MG63 (cell line): ENCODE measurements at places on chromosomes 7 and 10.

GRCh38 chr7:121938429-121938996, 65.6 kb downstream of the PTPRZ1 start:
- no peak for DNase-seq

DNA sequence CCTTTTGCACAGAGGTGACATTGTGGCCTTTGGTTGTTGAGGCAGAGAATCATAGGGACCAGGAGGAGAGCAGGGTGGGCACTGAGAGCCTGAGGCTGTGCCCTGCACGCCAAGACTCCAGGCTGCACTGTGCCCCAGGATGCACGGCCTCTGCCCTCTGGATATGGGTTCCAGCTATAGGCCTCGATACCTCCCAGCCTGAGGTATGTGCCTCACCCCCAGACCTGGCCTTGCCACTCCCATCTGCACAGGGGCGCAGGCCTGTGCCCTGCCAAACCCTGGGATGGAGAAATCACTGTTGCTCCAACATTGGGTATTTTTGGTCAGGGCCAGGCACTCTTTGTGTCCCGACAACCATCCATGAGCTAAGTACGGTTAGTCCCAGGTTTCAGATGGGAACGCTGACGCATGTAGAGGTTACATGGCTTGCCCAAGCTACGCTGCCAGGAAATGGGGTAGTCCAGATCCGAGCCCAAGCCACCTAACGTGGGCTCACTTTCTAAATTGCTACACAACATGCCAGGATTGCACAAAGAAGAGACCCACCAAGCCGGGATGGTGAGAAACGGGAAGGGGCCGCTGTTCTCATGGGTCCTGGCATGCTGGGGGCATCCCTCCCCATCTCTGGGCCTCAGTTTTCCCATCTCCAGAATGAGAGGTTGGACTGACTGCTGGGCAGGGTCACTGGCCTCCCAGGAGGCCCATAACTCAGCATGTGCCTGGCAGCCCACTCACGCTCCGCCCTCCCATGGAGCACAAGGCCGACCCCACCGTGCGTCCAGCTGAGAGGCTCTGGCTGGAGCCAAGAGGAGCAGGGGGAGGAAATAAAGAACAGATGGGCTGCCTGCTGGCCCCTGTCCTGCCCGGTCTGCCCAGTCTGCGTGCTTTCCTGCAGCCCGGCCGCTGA, 44.2 kb downstream of the ZCCHC24 start:
- DNase-seq = peak; percentile 65

GRCh38 chr10:2476218-2476811, 591.0 kb upstream of the PFKP start:
- DNase-seq = no peak

GRCh38 chr10:132164761-132165278, 21.9 kb upstream of the DPYSL4 start:
- DNase-seq = no peak

- peak; percentile 40 for DNase-seq
Observed at GRCh38 chr10:93115661-93116383, 42.1 kb downstream of the CYP26A1 start.

DNA sequence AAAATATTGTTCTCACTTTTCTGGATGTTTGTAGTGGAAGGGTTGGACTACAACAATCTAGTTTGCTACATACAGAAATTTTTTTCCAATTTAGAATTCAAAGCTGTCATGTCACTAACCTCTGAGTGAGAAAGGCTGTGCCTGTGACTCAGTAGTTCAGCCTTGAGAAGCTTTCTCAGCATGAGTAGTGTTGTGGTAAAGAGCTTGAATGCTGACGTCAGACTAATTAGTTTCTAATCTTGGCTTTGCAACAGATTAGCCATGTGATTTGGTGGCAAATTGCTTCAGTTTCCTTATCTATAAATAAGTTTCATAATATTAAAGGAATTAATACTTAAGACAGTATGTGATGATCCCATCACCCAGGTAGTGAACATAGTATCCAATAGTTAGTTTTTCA, 83.8 kb downstream of the ABCA13 start:
- no peak for DNase-seq

GRCh38 chr10:114024876-114025610, 18.6 kb upstream of the ADRB1 start:
- no peak for DNase-seq

DNA sequence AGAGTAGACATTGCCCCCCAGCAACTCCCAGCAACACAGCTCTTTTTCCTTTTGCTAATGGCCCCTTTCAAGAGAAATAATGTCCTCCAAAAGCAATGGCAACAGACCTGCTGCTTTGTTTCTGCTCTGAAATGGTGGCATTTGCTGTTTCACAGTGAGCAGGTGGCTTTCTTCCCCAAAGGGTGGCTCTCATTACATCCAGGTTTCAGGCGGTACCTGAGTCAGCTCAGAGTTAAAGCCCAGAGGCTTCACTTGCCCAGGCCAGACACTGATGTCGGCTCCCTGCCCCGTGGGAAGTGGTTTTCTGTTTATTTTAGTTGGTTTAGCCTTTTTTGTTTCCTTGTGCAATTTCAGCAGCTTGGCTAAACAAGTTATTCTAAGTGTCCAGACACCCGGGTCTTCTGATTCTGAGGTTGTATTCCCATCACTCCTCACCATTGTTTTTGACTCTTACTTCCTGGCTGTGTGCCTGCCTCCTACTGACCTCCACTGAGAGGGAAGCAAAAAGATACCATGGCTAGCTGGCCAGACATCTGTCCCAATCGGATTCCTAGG, 7.8 kb upstream of the ATOH7 start:
- peak; percentile 26 for DNase-seq

DNA sequence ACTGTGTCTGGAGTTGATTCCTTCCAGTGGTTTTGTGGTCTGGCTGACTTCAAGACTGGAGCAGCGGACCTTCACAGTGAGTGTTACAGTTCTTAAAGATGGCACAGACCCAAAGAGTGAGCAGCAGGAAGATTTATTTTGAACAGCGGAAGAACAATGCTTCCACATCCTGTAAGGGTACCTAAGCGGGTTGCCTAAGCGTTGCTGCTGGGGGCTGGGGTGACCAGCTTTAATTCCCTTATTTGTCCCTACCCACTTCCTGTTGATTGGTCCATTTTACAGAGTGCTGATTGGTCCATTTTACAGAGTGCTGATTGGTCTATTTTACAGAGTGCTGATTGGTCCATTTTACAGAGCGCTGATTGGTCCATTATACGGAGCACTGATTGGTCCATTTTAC, 13.2 kb downstream of the AKR1B15 start:
- no peak for DNase-seq

DNA sequence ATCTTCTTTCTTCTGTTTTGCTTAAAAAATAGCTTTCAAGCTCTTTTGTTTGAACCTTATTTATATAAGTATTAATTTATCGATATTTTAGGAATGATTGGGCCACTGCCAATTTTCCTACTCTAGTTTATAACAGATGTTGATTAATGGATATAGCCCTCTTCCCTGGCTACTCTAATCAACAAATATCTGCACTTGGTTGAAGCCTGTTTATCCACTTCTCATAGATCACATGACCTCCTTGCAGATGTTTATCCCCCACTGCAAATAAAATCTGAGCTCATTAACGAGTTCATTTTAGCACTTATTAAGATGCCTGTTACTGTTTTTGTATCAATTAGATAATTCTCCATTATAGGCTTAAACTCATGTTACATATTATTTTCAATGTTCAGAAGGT, 715.3 kb downstream of the CNTNAP2 start:
- DNase-seq = no peak
